ENCODE measurements at places on chromosomes 5 and 9. TPM values are rescaled to one million over a fixed set of nuclear protein-coding genes. Genes with fewer than 3 reads are reported as not detected.

TXNDC15 gene
- 31.8 TPM for total RNA-seq

GRCh38 chr9:132239518-132239917 is 77.7 kb downstream of the NTNG2 start:
- DNase-seq, result no peak

DNA sequence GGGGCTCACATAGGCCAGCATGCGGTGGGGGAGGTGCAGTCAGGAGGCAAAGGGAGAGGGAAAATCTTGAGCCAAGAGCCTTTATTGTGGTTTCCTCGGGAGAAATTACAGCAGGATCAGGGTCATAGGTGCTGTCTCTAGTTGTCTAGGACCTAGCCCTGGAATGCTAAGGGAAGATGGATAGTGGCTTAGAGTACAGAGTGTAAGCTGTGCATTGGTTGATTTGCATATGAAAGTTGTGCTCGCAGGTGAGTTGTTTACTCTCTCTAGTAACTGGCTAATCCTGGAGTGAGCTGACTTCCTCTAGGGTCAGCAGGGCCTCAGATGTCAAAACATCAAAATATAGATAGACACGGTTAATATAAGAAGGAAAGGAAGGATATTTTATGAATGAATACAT is 877.7 kb downstream of the TLE4 start:
- no peak for DNase-seq

- DNase-seq, result peak; percentile 30
These were observed 35.9 kb upstream of the UNC5A start for GRCh38 chr5:176774216-176775171.

PCBD2 gene
- 5.7 TPM for total RNA-seq
